ENCODE measurements at places on chromosomes 1 and 21.

GRCh38 chr1:79353224-79353623, 346.7 kb upstream of the ADGRL4 start:
- peak; percentile 37 for DNase-seq

DNA sequence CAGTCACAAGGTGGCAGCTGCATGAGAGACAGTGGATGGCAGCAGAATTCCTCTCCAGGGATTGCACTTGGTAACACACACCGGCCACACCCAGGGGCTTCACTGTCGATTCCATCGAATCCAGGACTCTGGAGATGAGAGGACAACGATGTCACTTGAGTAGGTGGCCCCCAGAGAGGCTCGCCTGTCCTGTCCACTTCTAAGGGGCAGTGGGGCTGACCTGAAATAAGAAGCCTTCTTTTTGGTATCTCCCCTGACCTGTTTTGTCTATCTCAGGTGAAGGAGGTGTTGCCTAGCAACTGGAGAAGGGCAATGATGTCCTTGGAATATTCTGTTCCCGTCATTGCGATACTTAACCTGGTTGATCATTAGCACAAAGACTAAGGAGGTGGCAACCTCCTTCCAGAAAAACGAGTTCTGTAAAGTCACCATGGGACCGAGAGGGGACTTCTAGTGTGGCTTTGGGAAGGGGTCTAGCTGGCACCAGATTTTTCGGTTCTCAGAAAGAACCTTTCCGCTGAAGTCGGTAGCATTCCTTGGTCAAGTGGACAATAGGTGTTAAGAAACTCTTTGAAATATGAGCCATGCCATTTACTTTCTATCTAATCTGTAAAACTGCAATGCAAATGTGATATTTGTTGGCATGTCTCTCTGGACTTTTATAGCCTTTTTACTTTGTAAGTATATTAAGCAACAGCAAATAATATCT, 85.2 kb upstream of the TMPRSS2 start:
- DNase-seq, result no peak

- peak; percentile 7 for DNase-seq
Measured at GRCh38 chr1:189708674-189709073, 769.0 kb downstream of the BRINP3 start.

DNA sequence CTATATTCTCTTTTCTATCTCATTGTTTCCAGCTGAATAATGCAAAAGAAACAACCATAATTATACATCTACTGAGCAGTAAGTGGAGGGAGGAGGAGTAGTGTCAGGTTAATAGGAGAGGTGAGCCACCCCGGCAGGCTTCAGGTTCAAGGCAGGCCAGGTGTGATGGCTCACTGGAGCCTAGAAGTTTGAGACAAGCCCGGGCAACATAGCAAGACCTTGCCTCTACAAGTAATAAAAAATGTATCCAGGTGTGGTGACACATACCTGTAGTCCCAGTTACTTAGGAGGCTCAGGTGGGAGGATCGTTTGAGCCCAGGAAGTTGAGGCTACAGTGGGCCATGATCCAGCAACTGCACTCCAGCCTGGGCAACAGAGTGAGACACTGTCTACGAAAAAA, 1.9 kb upstream of the DIP2A start:
- DNase-seq, result no peak

- no peak for DNase-seq
Measured at GRCh38 chr1:174874331-174875053, 125.3 kb upstream of the CACYBP start.

GRCh38 chr1:111587509-111588174, 31.9 kb upstream of the RAP1A start:
- no peak for DNase-seq

DNA sequence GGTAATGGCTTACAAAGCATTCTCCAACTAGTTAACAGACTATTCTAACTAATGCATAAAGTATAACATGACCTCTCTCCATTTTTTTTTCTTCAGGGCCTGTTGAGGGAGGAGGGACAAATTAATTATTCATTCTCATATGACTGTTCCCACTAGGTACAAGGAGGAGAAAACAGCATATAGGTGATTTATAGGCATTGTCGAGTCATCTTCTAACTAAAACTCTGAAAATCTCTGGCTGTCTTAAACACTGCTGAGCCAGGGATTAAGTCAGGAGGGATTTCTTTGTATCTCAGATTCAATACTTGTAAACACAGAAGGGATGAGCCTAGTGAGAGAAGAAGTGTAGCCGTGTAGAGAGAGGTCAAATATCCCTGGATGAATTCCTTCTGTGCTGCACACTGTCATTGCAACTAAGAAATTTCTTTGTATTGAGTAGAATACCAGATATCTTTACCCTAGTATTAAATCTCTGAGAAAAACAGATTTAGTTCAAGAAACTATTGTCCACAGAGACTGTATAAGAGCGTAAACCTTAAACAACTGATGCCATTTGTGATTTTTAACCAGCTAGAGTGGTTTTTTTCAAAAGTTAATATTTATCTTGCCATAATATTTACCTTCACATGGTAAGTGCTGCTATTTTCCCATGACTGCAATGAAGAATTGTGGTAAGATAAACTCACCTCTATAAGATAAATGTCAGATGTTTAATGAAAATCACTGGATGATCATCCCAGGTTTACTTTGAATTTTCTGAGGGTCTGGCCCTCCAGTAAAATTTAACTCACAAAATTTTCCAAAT, 465.3 kb downstream of the RWDD3 start:
- DNase-seq, result no peak

DNA sequence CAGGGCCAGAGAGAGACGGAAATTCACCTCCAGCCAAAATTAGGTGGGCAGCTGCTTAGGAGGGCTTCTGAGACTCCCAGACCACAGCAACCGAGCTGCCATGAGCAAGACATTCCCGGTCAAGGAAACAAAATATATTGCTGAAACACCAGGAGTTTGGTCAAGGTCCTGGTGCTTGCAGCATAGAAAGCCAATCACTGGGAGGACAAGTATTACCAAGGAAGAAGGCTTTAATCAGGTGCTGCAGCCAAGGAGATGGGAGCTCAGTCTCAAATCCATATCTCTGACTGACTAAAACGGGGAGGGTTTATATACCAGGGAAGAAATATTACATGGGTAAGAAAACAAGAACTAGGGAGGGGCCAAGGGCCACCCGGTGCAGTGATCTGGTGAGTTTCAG, 18.8 kb upstream of the TMEM125 start:
- no peak for DNase-seq

DNA sequence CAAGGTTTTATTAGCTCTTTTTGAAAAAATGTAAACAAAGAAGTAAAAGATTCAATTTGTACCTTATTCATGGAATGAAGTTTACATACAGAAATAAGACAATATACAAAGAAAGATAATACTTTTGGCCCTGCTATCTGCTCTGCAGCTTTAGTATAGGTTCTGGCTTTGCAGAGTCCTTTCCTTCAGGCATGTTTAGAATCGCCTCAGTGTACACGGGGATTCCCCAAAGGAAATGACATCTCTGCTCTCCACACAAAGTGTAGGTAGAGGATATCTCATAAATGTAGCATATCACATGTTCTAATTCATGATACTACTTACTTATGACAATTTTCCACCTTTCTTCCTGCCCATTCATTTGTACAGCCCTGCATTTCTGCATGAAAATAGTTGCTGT, 222.6 kb upstream of the DPYD start:
- DNase-seq, result no peak

DNA sequence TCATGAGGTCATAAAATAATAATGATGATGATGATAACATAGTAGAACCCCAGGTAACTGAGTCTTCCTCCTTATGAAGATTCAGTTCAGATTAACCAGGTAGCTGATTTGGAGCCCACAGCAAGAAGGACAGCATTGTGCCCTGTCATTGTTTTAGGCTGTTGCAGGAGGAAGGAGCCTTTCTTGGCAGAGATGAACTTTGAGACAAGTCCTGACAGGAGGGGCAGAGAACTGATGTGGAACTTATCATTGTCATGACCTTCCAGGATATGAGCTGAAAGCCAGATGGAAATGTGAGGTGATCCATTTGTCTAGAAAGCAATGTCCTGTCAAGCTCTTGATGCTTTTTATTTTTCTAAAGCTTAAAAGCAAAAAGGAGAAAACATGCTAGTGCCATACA, 132.6 kb upstream of the COA6 start:
- no peak for DNase-seq

GRCh38 chr1:35431173-35431599, 126.0 kb downstream of the KIAA0319L start:
- no peak for DNase-seq

DNA sequence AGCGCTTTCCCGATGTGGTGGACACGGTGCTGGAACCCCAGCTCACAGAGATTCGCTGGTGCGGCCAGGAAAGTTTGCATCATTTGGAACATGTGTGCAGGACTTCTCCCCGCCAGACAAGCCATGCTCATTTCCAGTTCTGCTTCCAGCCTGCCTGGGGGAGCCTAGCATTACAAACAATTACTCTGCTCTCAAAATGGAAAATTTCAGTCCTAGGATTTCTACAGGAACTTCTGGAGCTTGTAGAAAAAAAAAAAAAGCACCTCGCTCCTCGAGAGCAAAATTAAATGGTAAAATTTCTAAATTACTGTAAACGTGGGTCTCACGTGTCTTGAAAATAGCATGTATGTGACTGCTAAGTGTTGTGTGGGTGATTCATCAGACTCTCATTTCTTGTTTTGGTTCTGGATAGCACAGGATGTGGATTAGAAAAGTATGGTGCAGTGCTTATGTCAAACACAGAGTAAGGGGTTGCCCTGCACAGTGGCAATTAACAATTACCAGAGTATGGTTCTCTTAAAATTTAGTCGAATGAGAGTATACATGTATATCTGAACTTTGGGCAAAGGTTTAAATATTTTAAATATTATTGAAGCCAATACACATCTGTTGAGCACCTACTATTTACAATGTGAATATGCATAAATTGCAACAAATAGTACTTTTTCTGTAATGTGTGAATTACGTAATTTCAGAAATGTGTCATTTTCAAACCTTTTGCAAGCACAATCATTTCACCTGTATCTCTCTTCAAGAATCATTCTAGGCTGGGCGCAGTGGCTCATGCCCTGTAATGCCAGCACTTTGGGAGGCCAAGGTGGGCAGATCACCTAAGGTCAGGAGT, 61.8 kb upstream of the PTGFRN start:
- DNase-seq, result no peak

- DNase-seq, result no peak
Measured at GRCh38 chr1:164712131-164713036, 153.4 kb downstream of the PBX1 start.

- DNase-seq, result no peak
Measured at GRCh38 chr1:95088303-95088702, 15.6 kb upstream of the ALG14 start.

GRCh38 chr1:160949881-160950280, 4.7 kb downstream of the ITLN2 start:
- DNase-seq, result no peak

GRCh38 chr1:156196445-156196844, 2.5 kb downstream of the SLC25A44 start:
- DNase-seq, result no peak

GRCh38 chr1:46309401-46310159, 6.1 kb downstream of the UQCRH start:
- DNase-seq, result no peak

GRCh38 chr1:241479294-241479693, 40.3 kb downstream of the FH start:
- DNase-seq, result no peak

DNA sequence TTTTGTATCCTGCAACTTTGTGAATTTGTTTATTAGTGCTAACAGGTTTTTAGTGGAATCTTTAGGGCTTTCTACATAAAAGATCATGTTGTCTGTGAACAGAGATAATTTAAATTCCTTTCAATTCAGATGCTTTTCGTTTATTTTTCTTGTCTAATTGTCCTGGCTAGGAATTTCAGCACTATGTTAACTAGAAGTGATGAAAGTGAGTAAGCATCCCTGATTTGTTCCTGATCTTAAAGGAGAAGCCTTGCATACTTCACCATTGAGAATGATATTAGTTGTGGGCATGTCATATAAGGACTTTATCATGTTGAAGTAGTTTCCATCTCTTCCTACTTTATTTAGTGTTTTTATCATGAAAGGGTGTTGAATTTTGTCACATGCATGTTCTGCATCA, 23.6 kb upstream of the TRIM67 start:
- no peak for DNase-seq

DNA sequence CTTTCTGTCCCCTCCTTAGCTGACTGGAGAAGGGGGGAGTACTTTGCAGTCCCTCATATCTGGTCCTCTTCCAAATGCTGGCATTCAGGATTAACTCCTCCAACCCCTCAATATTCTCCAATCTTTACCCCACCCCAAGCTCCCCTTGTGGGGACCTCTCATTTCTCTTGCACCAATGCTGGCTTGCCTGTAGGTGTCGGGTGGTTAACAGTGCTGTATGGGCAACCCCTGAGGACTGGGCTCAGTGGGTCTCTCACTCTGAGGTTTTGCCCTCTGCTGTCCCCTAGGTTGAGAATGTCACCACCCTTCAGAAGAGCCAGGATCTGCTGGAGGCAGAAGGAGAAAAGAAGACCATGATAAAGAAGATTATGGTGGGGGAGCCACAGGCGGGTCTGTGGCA, 27.0 kb downstream of the MROH7 start:
- no peak for DNase-seq

GRCh38 chr1:42756956-42757891, 9.6 kb downstream of the P3H1 start:
- peak; percentile 55 for DNase-seq

GRCh38 chr21:42027822-42028765, 17.9 kb upstream of the ZBTB21 start:
- DNase-seq, result no peak

DNA sequence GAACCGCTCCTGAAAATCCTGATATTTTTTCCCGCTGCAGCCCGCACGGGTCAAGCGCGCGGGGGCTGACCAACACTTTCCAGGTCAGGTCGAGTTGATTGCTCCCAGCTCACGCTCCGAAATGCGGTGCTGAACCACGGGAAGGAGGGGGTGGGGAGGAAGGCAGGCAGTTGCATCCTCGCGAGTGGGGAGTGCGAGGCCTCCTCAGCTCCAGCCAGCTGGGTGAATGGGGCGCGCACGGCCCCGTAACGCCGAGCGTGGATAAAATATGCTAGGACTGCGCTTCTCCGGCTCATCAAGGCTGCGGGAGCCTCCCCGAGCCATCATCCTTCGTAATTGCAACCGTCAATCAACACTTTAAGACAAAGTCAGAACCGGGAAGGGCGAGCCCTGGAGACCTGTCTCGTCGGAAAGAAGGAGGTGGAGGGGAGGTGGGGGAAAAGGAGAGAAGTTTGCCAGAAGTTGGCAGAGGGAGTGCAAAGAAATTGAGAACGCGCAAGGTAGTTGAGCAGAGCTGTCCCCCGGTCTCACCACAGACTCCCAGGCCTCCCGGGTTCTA, 8.0 kb downstream of the NR5A2 start:
- no peak for DNase-seq

- no peak for DNase-seq
Measured at GRCh38 chr1:13779930-13780329, 79.9 kb downstream of the PRDM2 start.

GRCh38 chr1:5914676-5915365, 77.4 kb downstream of the NPHP4 start:
- DNase-seq, result no peak

DNA sequence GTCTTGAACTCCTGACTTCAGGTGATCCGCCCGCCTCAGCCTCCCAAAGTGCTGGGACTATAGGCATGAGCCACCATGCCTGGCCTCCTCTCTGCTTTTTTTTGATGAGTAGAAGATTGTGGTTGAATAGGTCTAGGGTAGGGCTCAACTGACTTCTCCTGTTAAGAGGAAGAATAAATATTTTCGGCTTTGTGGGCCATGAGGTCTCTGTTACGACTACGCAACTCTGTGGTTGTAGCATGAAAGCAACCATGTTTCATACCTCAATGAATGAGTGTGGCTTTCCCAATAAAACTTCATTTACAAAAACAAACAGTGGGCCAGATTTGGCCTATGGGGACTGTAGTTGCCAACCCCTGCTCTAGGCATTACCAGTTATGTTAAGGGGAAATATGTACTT, 67.8 kb downstream of the NID1 start:
- DNase-seq, result no peak

GRCh38 chr1:98355656-98356383, 305.7 kb upstream of the SNX7 start:
- no peak for DNase-seq

All from HCT116 (cell line).